ENCODE measurements at places on chromosomes 3 and 15.

DNA sequence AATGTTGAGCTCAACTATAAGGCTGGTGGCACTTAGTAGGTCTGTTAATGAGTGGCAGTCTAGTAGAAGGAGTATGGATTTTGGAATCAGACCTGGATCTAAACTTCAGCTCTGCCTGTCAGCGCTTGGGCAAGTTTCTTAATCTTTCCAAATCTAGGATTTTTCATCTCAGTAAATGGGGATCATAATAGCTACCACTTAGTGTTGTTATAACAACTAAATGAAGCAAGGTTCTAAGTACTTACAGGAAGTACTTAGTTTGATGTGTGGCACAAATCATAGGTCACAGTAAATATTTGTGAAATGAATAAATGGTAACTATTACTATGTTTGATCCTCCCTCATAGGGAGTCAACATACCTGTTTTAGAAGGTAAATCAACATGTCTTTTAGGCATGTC, 31.4 kb downstream of the SLC49A4 start:
- DNase-seq: no peak

DNA sequence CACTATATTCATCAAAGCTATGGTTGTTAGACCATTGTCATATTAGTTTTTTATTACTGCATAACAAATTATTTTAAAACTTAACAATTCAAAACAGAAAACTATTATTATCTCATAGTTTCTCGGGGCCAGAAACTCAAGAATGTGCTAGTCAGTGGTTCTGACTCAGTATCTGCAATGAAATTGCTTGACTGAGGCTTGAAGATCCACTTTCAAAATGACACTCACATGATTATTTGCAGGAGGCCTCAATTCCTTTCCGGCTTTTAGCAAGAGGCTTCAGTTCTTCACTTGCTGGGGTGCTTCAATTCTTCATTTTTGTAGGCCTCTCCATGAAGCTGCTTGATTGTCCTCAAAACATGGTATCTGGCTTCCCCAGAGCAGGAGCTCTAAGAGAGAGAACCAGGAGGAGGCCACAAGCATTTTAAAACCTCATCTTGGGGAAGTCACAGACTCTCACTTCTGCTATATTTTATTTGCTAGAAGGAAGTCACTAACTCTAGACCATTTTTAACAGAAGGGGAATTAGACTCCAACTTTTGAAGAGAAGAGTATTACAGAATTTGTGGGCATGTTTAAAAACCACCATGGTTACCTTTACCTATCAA, 383.7 kb downstream of the MFSD1 start:
- DNase-seq: no peak

DNA sequence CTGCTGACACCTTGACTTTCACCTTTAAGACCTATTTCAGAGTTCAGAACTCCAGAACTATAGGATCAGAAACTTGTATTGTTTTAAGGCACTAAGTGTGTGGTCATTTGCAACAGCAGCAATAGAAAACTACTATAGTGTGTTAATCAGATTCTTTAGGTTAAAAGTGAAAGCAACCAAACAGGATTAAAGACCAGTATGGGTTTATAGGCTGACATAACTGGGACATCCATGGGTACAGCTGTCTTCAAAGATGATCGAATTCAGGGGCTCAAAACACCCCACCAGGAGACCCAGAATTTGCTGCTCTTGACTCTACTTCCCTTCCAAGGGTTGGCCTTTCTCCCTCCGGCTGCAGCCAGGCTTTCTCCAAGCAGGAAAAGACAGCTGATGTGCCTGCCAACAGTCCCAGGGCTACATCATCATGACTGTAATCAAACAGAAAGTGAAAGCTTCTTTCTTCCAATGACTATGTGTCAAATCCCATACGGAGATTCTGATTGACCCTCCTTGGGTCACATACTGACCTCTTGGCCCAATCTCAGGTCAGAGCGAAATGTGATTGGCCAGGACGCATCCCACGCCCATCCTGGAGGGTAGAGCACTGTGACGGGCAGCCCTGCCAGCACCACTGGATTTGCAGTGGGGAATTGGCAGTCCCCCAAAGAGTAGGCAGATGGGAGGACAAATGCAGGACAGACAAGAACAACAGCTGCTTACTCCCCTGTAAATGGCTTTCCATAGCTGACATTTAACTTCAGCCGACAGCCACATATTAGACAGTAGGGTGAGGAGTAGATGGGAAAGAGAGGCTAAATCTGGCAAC, 51.4 kb upstream of the RNF7 start:
- peak; percentile 25 for DNase-seq

- no peak for DNase-seq
Measured at GRCh38 chr3:40872258-40872920, 326.9 kb upstream of the CTNNB1 start.

DNA sequence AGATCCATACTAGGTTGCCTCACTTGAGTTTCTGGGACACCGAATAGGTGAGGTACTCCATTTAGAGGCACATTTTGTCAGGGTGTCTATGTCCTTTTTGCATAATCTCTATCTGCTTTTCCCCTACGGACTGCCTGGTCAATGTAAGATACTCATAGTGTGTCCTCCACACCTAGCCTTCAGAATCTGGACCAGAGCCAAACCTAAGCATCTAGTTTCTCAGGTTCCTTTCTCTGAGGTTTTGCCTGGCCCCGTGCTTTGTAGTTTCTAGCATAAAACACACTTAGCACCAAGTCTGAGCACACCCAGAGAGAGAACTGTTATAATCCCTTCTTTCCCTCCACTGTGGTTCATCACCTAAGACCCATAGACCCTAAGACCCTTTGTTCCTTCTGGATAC, 105.9 kb upstream of the MLF1 start:
- no peak for DNase-seq

DNA sequence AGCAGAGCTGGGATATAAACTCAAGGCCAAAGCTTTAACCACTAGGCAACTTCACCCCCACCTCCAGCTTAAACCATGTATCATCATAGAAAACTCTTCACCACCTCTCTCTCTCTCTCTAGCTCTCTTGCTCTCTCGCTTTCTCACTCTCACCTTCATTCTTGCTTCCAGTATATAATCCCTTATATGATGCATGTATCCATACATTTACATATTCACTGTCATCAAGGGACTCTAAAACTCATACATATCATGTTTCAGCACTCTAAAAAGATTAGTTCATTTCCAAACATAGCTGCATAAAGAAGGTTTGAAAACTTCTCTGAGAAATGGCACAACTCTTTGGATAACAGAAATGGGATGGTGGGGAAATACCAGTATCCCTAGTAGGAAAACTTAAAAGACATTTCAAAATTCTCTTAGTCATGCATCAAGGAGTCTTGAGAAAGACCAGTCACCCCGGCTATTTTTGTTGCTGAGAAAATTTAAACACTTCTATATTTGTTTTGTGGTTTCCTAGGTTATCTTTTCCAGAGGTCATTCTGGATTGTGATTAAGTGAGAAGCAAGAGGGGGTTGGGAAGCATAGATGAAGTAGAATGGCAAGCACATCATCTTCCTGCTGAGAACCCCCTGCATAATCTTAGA, 447.8 kb upstream of the THBS1 start:
- DNase-seq: peak; percentile 89

- DNase-seq: no peak
Measured at GRCh38 chr15:89754361-89755154, 3.5 kb upstream of the MESP1 start.

Data from AG09309 (cell line).